HuH-7 (cell line): ENCODE measurements at places on chromosomes 13 and 19.
A peak's percentile ranks its signal among the peaks of the same experiment; 100 is the strongest.

- no peak for DNase-seq
Measured at GRCh38 chr13:95156208-95156607, 145.0 kb downstream of the ABCC4 start.

GRCh38 chr13:49540552-49540951 is 44.8 kb downstream of the PHF11 start:
- no peak for DNase-seq

- no peak for DNase-seq
Measured at GRCh38 chr13:113051641-113052040, 54.0 kb upstream of the F7 start.

DNA sequence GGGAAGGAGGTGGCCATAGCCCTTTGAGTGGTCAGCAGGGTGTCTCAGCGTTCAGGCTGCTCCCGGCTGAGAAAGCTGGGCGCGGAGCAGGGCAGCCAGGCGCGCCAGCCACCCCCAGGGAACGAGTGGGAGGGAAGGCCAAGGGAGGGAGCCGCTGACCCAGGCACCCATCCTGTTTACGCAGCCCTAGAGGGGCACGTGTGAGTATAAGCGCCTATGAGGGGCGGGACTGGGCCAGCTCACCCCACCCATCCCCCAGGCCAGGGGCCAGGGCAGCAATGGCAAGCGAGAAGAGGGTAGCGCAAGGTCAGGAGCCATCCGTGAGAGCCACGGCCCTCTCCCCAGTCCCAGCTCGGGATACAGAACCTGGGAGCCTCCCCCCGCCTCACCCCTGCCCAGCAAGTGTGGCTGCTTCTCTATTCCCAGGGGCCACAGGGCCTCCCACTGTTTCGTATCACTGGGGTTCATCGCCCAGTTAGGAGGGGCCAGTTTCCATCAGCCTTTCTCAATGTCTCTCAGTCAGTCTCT is 897 bp upstream of the DMKN start:
- no peak for DNase-seq

GRCh38 chr13:25881971-25882451 is 169.8 kb downstream of the SHISA2 start:
- DNase-seq = no peak

- DNase-seq = peak; percentile 71
Measured at GRCh38 chr19:8340341-8341096, 2.5 kb downstream of the KANK3 start.

DNA sequence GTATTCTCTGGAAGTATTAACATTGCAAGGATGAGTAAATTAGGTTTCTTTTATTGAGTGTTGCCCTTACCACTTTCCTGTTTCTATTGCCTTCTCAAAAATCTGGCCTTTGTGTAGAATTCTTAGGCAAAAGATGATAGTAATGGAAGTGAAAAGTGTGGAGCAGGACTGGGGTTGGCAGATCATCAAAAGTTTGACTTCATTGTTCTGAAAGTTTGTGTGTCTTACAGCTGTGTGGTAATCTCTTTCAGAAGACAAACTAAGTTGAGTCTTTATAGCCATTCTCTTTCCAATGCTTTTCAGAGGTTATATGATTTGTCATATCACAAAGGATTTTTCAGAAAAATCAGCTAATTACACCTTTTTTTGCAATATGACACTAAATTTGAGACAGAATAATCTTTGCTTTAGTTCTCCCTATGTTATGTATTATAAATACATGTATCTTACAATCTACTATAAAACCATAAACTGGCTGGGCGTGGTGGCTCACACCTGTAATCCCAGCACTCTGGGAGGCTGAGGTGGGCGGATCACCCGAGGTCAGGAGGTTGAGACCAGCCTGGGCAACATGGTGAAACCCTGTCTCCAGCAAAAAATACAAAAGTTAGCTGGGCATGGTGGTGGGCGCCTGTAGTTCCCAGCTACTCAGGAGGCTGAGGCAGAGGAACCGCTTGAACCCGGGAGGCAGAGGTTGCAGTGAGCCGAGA is 8.7 kb upstream of the KCNRG start:
- no peak for DNase-seq

DNA sequence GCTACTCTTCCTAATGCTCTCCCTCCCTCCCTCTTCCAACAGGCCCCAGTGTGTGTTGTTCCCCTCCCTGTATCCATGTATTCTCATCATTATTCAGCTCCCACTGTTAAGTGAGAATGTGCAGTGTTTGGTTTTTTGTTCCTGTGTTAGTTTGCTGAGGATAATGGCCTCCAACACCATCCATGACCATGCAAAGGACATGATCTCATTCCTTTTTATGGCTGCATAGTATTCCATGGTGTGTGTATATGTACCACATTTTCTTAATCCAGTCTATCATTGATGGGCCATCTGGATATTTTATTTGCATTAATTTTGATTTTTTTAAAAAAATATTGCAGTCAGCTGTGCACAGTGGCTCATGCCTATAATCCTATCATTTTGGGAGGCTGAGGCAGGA is 15.8 kb upstream of the ZNRF4 start:
- no peak for DNase-seq

GRCh38 chr13:74062933-74063332 is 71.3 kb downstream of the KLF12 start:
- no peak for DNase-seq

DNA sequence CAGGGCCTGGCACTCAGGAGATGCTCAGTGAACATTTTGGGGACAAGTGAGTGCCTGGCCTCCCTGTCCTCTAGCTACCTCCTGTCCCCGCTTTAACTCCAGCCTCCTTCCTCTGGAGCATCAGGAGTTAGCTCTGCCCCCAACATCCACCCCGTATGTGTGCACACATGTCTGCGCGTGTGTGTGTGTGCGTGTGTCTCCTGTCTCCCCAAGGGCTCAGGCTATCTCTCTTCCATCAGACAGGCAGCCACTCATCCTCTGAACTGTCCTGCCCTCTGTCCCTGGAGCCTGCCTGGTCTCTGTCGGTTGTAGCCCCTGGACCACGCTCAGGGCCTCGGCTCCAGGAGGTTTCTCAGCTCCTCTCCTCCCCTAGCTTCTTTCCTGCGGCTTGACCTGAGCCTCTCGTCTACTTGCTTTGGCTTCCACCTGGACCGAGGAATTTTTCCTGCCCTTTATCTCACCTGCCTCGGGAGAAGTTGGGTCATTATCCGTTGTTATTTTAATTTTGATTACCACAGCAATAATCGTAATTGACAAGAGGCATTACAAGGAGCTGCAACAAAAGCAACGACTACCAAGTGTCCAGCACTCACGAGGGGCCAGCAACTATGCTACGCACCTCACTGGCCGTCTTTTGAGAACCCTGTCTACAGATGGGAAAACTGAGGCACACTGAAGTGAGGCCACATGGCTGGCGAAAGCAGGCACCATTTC is 32.0 kb upstream of the ASF1B start:
- no peak for DNase-seq
